ENCODE measurements at places on chromosomes 5 and 9.

DNA sequence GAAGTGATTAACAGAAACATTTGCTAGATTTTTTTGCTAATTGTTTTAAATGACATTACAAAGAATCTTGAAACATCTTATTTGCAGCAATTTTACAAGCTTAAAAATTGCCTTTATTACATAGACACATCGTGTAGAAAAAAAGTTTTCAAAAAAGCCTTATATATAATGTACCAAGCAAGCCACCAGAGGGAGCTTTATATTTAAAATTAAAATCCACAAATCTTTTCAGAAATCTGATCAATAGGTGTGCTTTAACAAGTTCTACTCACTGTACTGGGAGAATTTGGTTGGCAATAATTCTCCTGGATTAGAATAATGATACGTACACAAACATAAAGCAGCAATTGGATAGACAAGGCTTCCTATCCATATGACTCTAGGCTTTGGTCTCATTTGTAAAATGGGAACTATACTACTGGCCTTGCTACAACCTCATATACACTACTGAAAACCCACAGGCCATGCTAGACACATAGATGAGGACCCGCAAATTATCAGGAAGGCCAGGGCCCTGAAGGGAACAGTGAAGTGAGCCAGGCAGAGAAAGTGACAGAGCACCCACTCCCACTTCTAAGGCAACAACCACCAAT, 4.8 kb downstream of the PSMB7 start:
- DNase-seq: no peak

- no peak for DNase-seq
Measured at GRCh38 chr5:32936329-32936728, 225.2 kb downstream of the NPR3 start.

- no peak for DNase-seq
Measured at GRCh38 chr5:167071981-167072610, 1219.3 kb upstream of the WWC1 start.

- DNase-seq: no peak
Measured at GRCh38 chr5:68465133-68465532, 249.6 kb downstream of the PIK3R1 start.

DNA sequence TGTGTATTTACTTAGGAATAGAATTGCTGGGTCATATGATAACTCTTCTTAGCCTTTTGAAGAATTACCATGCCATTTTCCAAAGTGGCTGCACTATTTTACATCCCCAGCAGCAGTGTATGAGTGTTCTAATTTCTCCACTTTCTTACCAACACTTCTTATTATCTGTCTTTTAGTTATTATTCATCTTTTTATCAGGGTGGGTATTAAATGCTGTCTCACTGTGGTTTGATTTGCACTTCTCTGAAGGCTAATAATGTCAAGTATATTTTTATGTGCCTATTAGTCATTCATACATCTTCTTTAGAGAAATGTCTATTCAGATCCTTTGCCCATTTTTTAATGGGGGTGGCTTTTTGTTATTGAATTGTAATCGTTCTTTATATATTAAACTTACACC, 36.8 kb downstream of the SLC1A3 start:
- DNase-seq: no peak

- no peak for DNase-seq
Measured at GRCh38 chr5:82347201-82347865, 69.2 kb upstream of the RPS23 start.

- no peak for DNase-seq
Measured at GRCh38 chr5:55582256-55582655, 47.5 kb upstream of the PLPP1 start.

DNA sequence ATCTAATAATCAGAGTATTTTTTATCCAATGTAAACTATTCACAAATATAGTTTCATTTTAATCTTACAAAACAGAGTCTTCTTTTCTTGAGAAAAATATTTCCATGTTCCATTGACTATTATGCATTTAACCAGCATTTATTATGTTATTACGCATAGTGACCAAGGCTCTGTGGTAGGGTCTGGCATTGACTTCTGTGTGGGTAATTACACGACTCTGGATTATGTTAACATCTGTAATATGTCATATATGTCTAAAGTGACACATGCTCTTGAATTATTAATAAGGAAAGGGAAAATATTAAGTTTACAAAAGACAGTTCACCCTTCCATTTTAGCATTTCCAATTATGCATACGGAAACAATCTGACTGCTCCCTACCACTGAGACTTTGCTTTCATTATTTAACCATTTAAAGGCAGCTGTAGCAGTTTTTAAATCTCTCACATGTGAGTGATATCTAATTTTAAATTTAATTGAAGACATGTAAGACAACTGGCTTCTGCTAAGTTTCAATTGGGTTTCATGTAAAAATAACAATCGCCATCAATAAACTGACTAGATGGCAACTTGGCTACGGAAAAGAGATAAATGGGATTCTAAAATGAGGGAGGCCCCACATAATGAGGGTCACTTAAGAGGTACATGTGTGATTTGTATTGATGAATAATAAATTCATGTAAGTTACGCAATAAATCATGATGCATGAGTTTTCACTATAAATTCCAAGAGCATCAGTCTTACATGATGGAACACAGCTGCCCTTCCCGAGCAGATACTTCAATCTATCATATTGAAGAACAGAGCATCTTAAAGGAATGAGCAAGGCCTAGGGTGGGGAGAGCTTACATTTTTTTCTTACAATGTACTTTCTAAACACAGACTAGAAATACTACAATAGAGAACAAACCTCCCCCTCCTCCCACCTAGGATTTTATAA, 1056.8 kb downstream of the MAT2B start:
- peak; percentile 25 for DNase-seq

DNA sequence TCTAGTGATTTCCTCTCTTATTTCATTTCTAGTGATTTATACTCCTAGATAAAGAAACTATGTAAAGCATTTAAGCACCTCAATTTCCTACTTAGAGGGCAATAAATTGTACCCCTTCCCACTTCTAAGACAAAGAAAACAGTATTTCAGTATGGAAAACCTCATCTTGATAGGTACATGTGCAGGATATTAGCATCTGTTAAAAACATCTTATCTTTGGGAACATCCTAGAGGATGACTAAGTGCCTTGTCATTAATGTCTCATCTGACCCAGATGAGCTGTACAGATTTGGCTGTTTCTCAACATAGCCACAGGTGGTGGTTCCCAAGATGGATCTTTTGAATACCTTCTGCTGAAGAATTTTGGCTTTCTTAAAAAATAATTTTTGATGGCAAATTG, 5.7 kb downstream of the MEGF10 start:
- DNase-seq: peak; percentile 86

DNA sequence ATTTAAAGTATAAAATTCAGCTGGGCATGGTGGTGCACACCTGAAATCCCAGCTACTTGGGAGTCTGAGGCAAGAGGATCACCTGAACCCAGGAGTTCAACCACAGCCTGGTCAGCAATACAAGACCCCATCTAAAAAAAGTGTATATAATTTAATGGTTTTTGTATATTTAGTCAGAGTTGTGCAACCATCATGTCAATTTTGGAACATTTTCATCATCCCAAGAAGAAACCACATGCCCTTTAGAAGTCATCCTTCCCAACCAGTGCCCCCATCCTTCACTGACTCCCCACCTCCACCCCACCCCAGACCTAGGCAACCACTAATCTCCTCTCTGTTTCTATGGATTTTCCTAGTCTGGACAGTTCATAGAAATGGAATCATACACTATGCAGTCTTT, 18.8 kb upstream of the TEK start:
- DNase-seq: no peak

DNA sequence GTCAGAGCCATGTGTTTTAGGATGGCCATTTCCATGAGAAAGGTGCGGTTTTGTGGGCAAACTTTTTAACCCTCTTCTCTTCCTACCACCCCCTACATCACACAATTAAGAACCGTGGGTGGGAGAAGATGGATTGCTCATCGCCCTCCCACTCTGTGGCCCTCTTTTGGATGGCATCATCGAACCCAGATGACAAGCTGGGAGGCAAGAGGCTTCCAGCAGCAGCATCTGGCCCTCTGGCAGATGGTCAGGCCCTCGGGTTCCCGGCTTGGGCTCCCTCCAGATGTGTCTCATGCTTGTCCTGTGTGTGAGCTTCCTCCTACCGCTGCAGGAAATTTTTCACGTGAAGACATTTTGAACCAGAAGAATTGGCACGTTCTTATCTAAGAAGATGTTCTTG, 199.9 kb downstream of the EBF1 start:
- no peak for DNase-seq

GRCh38 chr9:135614821-135615665, 24.3 kb downstream of the GLT6D1 start:
- DNase-seq: no peak

DNA sequence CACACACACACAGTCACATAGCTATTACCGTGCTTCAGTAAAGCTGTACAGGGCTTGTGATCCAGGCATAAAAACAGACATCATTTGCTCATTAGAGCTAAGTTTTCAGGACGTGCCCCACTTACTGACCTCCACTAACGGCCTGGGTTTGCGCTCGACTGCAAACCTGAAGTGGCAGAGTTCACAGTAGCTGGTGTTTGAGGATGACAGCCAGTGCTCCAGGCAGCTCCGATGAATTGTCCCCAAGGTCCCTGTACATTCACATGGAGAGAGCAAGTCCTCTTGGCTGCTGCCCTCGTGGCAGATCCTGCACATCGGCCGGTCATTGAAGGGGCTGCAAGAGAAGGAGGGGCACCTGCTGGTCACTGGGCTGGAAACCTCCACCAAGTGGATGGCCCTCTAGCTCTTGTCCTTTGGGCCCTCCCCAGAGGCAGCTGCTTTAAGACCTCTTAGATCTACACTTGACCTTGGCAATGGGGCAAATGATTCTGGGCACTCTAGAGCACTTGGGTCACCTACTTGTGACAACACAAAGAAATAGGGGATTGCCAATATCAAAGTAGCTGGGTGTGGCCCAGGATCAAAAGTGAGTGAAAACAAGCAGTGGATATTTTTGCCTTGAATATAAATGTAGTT, 115.4 kb downstream of the MARCHF3 start:
- DNase-seq: no peak

GRCh38 chr5:104821606-104822005, 1259.0 kb upstream of the NUDT12 start:
- no peak for DNase-seq

DNA sequence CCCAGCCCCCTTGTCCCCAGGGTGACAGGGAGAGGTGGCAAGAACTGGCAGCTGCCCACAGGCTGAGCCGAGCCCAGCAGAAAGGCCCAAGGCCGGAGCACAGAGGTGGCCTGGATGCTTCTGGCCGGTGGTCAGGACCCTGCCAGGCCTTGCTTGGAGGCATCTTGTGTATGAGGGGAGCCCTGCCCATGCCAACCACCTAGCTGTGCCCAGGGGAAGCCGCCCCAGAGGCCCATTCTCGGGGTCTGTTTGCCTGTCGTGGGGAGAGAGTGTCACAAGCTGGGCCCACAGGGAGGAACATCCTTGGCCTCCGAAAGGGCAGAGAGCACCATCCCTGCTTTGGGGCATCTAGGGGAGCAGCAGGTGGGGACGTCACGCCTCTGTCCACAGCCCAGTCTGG, 10.0 kb downstream of the NKD2 start:
- no peak for DNase-seq

DNA sequence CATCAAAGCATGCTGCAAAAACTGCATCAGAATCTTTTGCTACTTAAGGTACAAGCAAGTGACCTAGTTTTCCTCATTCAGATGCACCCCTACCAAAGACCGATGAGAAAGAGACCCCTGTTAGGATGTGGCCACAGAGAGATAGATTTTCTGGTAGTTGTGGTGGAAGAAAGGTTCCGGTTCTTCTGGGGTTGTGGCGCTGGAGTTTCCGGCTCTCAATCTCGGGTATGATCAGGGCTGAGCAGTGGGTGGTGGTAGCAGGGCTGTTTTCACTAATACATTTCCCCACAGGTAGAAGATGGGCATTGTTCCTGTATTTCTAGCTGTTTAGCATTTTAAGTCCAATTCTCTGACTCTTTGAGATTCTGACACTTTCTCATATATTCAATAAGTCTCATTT, 58.4 kb downstream of the PCSK1 start:
- DNase-seq: no peak

GRCh38 chr5:72191404-72191803, 84.1 kb downstream of the MAP1B start:
- no peak for DNase-seq

All from bronchial epithelial cell (primary cell).